T-helper 17 cell (primary cell): ENCODE measurements at places on chromosomes 7 and 10. TPM values are rescaled to one million over a fixed set of nuclear protein-coding genes. Genes with fewer than 3 reads are reported as not detected.

The MYO1G gene
- total RNA-seq, result 291 TPM

GRCh38 chr7:55189146-55189766 is 170.4 kb downstream of the EGFR start:
- DNase-seq, result no peak

DNA sequence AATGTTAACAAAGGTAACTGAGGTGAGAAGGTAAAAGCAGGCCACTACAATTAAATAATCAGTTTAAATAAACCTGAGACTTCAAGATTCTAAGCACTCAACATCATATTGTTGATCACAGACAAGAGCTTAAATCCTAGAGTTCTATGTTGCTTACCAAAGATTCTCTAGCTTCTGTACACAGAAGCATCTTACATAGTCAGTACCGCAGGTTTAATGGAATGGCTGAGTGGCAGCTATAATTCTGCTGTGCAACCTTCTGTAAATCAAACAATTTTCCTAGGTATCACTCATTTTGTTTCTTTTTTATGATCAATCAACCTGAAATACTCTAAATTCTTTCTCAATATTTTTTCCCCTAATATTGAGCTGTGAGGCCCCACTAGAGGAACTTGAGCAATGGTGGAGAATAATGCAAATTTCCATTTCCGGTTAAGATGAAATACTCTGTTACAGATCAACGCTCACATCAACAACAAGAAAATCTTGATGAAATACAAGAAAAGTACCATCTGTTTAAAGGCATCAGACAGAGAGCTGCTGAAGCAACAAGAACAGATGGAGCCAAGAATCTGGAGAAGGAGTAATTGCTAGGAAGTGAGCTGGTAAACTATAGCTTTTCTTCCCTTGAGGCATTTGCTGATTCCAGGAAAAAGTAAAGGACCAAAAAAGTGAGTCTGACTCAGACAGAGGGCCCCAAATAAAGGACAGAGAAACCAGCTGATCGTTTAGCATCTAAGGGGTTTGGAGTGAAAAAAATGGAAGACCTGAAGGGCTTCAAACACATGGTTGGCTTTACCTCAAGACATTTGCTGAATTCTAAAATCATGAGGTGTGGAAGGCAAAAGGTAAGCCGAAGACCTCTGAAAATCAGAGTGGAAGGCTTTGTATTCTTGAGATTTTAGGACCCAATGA is 22.6 kb downstream of the PNPLA8 start:
- DNase-seq, result no peak

DNA sequence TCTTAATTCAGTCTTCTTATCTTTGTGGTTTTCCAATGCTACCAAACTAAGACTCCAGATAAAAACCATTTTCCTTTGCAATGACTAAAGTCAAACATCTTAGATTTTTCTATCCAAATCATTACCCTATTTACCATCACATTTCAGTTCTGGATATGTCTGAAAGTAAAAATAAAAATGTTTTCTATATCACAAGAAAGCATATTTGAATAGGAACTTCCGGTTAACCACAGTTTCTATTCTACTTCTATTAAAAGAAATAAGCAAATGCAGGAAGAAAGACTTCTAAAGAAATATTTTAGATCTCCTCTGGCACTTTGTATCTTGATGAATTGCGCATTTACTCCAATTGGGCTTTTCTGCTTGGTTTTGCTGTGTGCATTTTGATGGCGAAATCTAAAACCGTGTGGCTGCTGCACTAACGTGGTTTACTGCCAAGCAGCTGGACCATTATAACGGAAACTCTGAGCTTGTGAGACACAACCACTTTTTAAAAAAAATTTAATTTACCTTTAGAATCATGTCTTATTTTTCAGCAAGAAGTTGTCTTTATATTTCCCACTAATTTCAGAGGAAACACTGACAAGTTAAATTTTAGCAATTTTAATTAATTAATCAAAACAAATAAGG is 146.1 kb downstream of the VPS50 start:
- DNase-seq, result no peak

- DNase-seq, result no peak
Observed at GRCh38 chr7:6107924-6108323, 76.7 kb downstream of the ANKRD61 start.
